Thymus (tissue), 14 donors: ENCODE measurements at places on chromosomes 5 and 9. TPM values are rescaled to one million over a fixed set of nuclear protein-coding genes. Genes with fewer than 3 reads are reported as not detected.
A peak's percentile ranks its signal among the peaks of the same experiment; 100 is the strongest.

IL7R gene
- 167 TPM for total RNA-seq

C9orf43 gene
- total RNA-seq, result 0.47 TPM

NFX1 gene
- 23.3 TPM for total RNA-seq

PIGO gene
- total RNA-seq, result 12.9 TPM

BARX1 gene
- total RNA-seq, result 0.14 TPM

BHMT gene
- 0.14 TPM for total RNA-seq

SARDH gene
- 13.1 TPM for total RNA-seq

GRCh38 chr9:38313421-38313820 is 79.1 kb upstream of the ALDH1B1 start:
- no peak for DNase-seq

DNA sequence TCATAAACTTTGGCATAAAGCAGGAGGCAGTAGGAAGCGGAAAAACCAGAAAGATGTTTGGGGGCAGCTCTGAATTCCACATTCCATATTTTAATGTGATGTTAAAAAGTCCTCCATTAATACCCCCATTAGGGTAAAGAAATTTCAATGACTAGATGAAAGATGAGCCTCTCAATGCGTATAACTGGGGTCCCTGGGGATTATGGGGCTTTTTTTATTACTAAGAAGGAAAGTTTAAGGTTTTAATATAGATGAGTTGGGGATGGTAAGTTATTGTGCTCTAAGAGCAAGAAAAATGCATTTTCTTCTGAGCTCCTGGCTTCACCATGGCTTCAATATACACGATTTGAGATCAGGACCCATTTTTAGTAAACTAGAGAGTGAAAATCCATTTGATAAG is 321.9 kb downstream of the CDK5RAP2 start:
- DNase-seq, result no peak

DNA sequence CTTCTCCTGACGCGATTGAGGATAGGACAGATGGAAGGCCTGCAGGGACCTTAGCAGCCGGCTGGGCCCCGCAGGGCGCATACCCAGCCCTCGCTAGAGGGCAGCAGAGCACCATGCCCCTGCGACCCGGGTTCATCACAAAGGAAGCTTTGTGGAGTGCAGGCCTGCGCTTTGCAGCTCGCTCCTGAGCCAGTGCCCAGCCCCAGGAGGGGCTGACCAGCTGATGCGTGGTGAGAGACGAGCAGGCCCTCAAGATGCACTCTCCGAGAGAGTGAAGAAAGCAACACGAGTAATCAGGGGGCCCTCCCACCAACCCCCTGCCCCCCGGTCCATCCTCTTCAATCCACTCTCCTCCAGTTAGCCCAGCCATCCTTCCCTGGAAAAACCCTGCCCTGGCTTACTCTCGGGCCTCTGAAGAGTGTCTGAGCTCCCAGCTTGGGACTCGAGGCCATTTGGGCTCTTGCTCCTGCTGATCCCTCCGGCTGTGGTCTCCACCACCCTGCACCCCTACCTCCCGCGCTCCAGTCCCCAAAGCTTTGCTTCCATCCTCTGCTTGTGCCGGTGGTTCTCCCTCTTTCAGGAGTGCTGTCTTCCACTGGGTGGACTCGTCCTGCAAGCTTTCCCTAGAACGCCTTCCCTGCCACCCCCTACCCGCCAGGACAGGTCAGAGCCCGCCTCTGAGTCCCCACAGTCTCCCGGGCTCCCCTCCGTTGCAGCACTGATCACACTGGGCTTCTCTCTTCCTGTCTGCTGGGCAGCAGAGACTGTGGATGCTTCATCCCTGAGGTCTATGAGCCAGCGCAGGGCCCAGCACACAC is 9.1 kb upstream of the KIF12 start:
- peak; percentile 73 for DNase-seq

GRCh38 chr5:152855441-152855840 is 450.4 kb upstream of the NMUR2 start:
- DNase-seq, result no peak

DNA sequence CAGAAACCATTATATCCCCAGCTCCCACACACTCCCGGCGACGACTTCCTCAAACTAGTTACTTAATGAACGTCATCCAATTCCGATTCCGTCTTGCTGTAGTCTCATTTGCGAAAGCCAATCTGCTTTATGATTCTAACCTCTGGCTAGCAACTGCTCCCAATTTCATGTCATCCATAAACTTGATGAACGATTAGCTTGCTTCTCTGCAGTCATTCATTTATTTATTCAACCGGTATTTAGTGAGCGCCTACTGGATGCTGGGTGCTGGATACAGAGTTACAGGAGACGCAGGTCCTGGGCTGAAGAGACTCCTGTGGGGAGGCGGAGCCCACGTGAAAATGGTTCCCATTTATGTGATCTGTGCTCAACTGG is 46.2 kb downstream of the TSPAN17 start:
- DNase-seq, result no peak

DNA sequence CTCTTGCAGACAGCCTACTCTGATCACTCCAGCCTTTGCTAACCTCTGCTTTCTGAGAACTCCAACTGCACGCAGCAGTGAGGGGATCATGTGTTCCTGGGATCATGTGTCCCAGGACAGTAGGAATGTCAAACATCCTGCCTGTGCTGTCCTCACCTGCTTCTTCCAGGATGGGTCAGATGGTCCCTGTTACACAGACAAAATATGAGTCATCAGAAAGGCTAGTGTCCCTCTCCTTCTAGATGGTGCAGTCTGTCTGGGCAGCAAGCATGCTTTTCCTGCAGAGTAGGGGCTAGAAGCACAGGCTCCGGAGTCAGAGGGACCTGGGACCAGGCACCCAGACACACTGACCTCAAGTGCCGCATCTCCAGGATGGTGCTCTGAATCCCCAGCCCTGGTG is 20.1 kb upstream of the SLC25A48 start:
- no peak for DNase-seq

DNA sequence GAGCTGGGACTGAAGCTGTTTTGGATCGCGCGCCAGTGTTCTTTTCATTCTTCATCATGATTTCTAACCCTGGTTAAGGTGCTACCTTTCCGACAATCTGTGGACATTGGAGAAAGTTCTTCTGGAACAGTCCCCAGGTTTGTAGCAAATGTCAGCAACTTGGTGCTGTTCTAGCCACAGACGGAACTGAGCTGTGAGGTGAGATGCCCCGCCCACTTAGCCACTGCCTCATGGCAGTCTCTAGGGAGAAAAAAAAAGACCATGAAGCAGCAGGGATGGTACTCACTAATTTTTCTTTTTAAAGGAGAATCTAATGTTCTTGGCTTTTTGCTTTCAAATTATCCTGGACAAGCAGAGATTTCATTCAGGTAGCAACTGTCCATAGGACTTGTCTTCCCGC is 72.1 kb upstream of the STK32A start:
- no peak for DNase-seq

- no peak for DNase-seq
Measured at GRCh38 chr9:135224286-135224877, 136.9 kb downstream of the OLFM1 start.

GRCh38 chr5:170534177-170534576 is 30.4 kb downstream of the KCNIP1 start:
- DNase-seq, result no peak

- DNase-seq, result peak; percentile 51
Measured at GRCh38 chr5:137320056-137321045, 178.8 kb downstream of the SPOCK1 start.

GRCh38 chr5:140219068-140219991 is 44.3 kb downstream of the CYSTM1 start:
- no peak for DNase-seq

DNA sequence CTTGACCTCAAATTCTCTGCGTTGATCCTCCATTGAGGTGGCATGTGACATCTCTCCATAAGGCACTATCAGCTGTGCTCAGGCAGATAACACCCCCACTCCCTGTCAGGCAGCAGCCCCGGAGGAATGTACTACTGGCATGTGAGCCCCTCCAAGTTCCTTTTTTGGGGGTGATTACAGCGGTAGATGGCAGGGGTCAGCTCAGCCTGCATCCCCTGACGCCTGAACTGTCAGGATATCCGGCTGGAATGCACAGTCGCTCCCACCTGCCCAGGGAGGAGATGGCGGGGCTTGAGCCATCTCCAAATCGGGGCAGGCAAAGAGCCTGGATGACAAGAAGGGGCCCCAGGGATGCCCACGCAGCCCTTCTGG is 40.8 kb downstream of the FAM78A start:
- DNase-seq, result no peak

DNA sequence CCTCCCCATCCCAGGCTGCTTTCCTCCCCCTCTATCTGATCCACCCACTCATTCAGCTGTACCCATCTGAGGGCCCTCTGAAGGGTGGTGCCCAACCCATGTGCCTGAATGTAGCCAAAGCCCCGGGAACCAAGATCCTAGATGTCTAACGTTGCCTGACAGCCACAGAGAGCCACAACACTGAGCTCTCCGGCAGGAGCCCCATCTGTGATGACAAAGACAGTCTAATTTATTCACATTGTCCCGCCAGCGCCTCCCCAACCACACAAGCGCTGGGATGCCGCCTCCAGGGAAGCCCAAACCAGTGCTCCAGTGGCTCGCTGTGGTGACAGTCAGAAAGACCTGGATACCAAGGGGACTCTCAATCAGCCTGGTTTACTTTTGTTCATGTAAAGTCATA is 8.4 kb downstream of the IGFBPL1 start:
- no peak for DNase-seq

DNA sequence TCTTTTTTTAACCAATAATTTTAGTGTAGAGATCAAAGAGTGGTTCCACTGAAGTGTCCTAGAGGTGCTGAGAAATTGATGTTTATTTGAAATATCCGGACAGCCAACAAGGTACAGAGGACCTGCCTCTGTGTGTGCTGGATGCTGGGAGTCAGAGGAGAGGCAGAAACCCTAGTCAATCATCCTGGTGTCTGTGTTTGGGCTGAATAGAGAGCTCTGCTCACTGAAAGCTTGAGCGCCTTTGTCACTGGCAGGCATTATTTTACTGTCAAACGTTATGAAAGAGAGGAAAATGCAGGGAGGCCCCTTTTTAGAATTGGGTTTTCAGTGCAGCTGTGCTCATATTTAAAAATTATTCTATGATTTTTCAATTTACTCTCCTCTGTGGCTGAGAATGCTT is 480.3 kb upstream of the TYRP1 start:
- DNase-seq, result no peak

DNA sequence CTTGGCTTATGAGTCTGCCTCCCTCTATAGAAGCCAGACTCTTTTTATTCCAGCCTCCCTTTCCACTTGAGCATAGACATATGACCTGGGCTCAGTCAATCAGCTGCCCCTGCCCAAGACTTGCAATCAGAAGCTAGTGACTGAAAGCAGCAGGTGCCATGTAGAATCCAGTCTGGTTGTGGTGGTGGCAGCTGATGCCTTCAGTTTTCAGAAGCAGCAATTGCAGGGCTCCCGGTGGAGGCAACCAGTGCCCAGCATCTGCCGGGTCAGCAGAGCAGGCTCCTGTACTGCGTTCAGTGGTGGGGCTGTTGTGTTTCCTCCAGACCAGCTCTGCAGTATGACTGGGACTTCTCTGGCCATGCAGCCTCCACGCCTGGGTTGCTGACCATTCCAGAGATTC is 53.9 kb upstream of the PALM2AKAP2 start:
- no peak for DNase-seq

GRCh38 chr5:78526049-78526525 is 122.5 kb downstream of the LHFPL2 start:
- DNase-seq, result no peak

- DNase-seq, result no peak
Measured at GRCh38 chr5:7242118-7242710, 153.7 kb upstream of the ADCY2 start.

DNA sequence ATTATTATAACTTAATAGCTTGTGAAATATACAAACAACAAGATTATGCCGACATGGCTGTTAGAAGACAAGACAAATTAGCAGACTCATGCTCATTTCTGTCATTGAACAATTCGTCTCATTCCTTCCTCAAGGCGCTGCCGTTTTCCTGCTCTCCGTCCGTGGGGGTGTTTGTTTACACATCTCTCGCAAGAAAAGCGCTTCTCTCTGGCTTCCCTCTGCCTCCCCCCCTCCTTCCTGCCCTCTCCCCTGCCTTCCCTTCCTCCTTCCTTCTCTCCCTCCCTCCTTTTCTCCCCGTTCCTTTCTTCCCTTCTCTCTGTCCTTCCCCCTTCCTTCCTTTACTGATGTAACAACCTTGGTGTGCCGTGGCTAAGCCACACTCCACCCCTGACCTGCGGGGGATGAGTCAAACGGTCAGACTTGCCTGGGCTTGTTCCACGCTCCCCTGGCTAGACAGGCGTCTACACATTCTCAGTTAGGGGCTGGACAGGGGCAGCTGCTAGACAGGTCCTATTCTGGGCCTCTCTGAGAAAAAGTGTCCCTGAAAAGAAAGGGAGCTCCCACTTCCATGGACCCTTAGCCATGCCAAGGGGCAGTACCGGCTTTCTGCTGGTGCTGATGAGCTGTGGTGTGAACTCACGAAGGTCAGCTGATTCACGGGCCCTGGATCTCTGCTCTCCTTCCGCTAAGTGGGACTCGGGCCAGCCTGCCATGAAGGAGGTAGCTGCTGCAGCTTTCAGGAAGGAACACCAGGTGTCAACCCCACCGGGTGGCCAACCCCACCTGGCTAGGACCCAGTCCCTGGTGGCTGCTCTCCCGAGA is 32.0 kb upstream of the SPTLC1 start:
- no peak for DNase-seq

DNA sequence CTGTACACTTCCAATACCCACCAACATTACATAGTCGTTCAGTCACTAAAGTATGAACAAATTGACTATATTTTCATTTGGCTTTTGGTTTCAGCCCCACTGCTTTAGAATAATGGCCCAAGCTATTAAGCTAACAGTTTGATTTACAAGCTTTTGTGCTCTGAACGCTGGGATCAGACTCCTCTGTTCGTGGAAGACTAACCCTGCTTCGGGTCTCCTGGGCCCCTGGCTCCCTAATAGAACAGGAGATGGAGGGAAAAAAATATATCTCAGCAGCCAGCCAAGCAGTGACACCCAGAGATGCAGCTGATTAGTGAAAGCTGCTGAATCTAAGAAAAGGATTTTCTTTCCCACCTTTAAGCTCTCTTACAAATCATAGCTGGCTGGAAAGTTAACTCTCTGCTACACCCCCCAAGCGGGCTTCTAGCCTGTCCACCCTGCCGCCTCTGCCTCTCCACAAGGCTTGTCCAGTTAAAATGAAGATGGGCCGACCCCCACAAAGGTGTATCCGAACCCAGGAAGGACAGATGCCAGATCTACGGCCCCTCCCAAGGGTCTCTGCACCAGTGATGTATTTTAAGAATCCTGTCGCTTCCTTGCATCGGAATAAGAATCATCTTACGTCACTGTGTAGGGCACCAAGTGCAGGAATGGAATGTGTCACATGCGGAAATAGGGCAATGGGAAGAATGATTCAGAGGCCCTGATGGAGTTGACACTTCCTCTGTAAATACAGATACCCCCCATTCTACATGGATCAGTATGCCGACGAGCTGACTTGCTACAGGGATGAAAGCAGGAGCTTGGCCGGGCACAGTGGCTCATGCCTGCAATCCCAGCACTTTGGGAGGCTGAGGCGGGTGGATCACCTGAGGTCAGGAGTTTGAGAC is 33.4 kb upstream of the BARHL1 start:
- DNase-seq, result no peak
